Left ventricle myocardium inferior (tissue), 1 donor: ENCODE measurements at places on chromosomes 2 and 18. TPM values are rescaled to one million over a fixed set of nuclear protein-coding genes. Genes with fewer than 3 reads are reported as not detected.

GRCh38 chr2:55302241-55302640 lies 33.2 kb upstream of the MTIF2 start:
- H3K36me3 ChIP-seq = peaks cover 15% of the 10 kb centered on the region
- no peaks in the 10 kb centered on the region for H3K27me3 ChIP-seq
- H3K27ac ChIP-seq = no peak overlapping the region
- H3K4me1 ChIP-seq = no peaks in the 10 kb centered on the region

DNA sequence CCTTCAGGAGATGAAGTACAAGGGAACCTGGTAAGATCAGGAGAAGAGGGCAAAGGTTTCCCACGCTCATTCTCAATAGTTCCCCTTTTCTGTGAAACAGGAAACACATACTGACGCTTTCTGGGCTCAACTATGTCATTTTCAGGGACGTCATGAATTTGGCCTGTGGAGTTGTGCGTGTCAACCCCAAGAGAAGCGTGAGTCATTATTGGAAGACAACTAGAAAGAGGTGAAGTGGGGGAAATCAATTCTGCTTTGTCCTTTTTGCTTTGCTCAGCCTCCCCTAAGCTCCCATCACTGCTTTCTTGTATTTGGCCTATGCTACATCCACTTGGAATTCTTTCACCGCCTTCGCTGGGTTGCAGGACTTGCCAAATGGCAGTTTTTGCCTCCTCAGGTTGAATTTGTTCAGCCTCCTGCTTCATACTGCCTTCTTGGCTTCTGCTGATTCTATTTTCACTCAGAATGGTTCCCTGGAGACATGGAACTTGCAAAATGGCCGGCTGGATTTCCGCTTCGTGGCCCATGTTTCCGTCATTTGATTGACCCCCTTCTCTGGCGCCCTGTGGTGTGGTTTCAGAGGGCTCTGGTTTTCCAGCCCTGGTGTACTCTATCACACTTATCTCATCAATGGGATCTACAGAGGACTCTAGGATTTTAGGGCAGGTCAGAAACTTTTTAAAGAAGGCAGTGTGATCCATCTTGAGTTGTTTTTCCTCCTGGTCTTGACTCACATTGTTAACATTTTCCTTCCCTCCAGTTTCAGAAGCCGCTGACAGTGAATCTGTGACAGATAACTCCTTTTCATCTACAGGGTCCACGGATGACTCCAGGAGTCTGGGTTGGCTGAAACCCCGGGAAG lies 93.3 kb downstream of the ALPK2 start:
- H3K27ac ChIP-seq = peak overlapping the region; percentile 28
- H3K4me3 ChIP-seq = no peak overlapping the region
- no peak for DNase-seq
- peaks cover 3% of the 10 kb centered on the region for H3K36me3 ChIP-seq
- H3K27me3 ChIP-seq = no peaks in the 10 kb centered on the region
- peaks cover 48% of the 10 kb centered on the region for H3K4me1 ChIP-seq

DNA sequence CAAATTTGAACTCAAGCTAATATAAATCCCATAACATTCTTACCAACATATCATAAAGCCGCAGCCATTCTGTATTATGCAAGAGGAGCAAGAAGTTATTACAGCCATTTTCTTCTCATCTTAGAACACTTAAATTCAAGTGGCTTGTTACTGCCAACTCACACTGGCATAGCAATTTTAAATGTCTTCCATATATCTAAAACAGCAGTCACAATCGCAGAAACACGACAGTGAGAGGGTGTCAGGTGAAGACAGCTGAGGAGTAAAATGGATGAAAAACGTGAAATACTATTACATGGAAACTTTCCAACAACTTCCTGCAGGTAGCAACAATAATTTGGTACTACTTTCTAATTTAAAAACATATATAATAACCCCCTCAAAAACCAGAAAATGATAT lies 17.9 kb downstream of the PPP3R1 start:
- peaks cover 97% of the 10 kb centered on the region for H3K4me1 ChIP-seq
- no peak overlapping the region for H3K27ac ChIP-seq
- no peaks in the 10 kb centered on the region for H3K36me3 ChIP-seq

CNRIP1 gene
- 8.0 TPM for total RNA-seq

DNA sequence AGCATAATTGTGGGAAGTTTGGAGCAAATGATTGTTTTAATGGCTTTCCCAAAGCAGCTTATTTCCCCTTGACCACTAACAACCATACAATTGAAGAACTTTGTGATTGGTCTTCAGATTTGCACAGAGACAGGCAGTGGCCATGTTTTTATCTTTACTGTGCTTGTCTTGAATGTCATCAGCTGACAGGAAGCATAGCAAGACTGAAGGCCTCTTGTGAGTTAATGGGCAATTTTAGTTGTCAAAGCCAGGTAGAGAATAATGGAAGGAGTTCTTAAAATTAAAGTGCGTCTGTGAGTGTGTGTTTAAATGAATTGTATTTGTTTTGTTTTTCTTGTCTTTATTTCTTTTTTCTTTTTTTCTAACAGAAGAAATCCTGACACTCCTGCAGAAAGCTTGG lies 809.9 kb downstream of the TSN start:
- H3K27ac ChIP-seq = no peak overlapping the region
- no peak overlapping the region for H3K4me3 ChIP-seq
- H3K27me3 ChIP-seq = no peaks in the 10 kb centered on the region
- DNase-seq = no peak

DNA sequence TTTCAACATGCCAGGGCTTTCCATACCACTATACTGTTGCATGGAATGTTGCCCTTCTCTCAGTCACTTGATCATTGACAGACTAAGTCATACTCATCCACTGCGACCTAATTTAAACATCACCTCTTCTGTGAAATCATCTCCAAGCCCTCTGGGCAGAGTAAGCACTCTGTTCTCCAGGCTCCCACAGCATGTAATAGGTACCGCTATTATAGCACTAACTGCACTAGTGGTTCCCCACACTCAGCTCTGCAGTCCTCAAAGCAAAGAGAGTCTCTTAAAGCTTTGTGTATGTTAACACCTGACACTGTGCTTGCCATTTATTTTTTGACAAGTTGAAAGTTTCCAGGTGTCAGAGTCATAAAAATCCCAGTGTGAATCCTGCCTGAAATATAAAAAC lies 947.2 kb downstream of the ERBB4 start:
- DNase-seq = no peak
- no peaks in the 10 kb centered on the region for H3K27me3 ChIP-seq
- no peak overlapping the region for H3K27ac ChIP-seq

ZNF521 gene
- total RNA-seq = 10.3 TPM

DNA sequence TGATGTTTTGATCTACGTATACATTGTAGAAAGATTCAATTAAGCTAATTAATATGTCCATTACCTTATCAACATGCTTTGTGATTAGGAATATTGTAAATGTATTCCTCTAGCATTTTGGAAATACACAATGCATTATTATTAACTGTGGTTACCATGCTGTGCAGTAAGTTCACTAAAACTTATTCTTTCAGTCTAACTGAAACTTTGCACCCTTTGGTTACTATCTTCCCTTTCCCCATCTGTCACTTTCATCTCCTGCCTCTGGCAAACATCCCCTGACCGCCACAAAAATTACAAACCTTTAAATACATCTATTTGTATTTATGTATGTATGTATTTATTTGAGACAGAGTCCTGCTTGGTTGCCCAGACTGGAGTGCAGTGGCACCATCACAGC lies 388.0 kb downstream of the NYAP2 start:
- DNase-seq = no peak
- no peaks in the 10 kb centered on the region for H3K36me3 ChIP-seq
- no peaks in the 10 kb centered on the region for H3K4me1 ChIP-seq
- H3K27me3 ChIP-seq = no peaks in the 10 kb centered on the region
- H3K27ac ChIP-seq = no peak overlapping the region

SLC19A3 gene
- 0.74 TPM for total RNA-seq

LIPG gene
- total RNA-seq = not detected
